ENCODE measurements at places on chromosomes 5 and 9.
A peak's percentile ranks its signal among the peaks of the same experiment; 100 is the strongest.

DNA sequence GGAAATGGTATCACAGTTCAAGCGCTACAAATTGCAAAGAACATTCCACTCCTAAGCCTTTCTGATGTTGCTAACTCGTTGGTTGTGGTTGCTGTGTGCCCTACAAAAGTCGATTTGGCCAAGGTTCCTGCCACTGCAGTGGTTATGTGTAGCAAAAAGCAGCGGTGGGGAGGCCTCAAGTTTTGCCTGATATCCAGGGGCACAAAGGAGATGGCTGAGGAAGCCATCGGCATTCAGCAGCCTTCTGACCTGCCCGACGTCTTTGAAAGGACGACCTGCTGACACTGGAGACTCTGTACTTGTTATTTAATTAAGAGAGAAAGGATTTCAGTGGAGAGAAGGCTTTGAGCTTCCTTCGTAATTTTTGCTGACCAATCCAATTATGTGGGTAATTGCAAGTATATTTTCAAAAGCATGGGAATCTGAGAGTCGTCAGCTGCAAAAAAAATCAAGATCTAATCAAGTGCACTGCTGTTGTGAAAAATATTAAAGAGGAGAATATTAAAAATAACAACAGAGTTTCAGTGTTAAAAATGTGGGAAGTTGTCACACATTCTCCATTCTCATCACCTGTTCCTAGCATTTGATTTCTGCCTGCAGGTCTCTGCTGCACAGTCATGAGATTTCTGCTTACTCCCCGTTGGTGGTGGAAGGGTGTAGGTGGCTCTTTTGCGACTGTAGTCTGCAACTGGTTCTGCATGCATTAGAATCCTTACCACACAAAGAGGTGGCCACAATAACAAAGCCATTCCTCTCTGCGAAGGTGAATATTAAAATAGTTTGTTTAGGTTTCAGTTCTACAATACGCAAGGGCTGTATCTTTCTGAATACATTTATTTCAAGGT lies 319.2 kb downstream of the IRX2 start:
- no peak for DNase-seq

DNA sequence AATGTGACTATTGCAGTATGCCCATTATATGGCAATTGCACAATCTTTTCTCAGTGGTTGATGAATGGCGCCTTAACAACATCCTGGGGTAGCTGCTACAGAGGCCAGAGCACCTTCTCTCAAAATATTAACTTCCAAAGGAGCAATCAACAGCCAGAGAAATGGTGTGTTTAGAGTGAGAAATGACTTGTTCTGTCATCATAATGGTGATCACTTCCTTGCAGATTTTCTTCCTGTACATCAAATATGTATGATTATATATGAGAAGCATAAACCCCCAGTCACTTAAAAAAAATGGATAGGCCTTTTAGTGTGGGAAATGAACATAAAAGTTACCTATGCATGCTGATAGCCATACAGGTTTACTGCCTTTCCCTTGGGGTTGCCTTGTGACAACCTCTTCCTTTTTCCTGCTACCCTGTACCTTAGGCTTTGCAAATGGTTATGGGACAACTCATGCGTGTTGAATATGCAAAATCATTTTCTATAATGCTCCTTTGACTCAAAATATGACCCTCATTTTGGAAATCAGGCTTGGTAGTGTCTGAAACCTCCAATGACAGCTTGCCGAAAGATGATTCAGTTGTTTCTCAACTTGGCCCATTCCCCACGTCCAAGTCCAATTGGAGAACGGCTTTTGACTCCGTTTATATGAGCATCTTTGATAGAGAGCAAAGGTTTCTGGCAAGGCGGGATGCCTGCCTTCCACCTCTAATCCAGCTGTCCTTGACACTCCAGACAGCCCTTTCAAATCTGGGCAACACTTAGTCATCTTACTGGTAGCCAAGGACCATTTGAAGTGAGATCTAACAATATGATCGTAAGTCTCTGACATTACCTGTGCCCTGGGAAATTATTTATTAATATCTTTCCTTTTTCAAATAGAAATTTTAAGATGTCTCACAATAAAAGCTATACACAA lies 69.3 kb downstream of the SLC1A1 start:
- DNase-seq, result no peak

DNA sequence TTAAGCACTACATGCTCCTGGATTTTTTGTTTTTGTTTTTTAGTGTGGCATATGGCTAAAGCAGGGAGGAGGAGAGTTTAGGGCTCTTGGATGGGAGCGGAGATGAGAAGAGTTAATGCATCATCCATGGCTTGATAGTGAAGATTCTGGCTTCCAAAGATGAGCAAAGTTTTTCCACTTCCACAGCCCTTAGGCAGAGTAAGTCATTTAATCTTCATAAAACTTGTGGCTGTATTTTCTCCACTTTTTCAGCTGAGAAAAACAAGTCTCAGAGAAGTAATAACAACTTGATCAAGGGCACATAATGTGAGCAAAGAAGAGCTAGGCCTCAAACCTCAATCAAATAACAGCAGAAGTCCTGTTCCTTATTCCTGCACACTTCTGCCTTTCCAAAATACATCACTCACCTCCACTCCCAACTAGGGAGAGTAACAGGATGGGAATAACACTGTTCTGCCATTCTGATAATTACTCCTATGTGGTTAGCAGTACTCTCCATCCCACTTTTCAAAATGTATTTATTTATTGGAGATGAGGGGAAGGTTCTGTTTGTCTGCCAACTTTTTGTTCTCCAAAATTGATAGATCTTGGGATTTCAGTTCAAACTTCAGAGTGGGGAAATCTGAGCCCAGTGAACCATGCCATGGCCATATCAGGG lies 53.7 kb upstream of the DPYSL3 start:
- DNase-seq, result no peak

GRCh38 chr5:79416499-79416898 lies 97.4 kb downstream of the HOMER1 start:
- peak; percentile 1 for DNase-seq

DNA sequence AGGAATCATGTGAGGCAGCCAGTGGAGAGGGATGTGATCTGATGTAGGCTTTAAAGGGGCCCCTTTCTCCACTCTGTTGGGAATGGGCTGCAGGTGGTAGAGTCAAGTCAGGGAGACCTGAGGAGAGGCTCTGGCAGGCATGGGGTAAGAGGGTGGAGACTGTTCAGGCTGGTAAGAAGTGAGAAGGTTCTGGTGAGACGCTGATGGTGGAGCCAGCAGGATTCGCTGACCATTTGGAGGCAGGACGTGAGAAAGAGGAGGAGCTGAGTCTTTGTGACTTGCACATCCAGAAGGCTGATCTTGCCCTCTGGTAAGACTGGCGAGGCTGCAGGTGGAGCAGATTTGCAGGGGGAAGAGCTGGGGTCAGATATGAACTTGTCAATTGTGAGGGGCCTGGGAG lies 248.0 kb downstream of the NSG2 start:
- DNase-seq, result no peak

- no peak for DNase-seq
These were observed 9.8 kb upstream of the SUSD1 start for GRCh38 chr9:112184946-112185345.

DNA sequence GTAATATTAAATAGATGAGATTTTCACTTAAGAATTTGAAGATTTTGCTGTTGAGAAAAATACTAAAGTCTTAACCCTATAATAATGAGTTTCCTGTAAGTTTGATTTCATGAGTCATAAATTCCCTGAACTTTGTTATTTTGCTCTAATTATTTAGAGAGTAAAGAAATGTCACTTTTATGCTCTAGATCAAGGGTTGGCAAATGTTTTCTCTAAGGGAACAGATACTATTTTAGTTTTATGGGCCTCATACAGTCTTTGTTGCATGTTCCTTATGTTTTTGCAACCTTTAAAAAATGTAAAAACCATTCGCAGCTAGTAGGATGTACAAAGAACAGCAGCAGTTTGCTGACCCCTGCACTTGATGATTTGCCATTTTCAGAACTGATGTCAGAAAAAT lies 480 bp upstream of the TXNDC8 start:
- DNase-seq, result no peak

- DNase-seq, result no peak
These were observed 257.9 kb upstream of the ANKRD55 start for GRCh38 chr5:56490971-56491468.

- no peak for DNase-seq
These were observed 329.5 kb downstream of the KIAA0825 start for GRCh38 chr5:94288937-94289336.
